Transverse colon (tissue), 4 donors: ENCODE measurements at places on chromosomes 11 and 22.
A peak's percentile ranks its signal among the peaks of the same experiment; 100 is the strongest.

DNA sequence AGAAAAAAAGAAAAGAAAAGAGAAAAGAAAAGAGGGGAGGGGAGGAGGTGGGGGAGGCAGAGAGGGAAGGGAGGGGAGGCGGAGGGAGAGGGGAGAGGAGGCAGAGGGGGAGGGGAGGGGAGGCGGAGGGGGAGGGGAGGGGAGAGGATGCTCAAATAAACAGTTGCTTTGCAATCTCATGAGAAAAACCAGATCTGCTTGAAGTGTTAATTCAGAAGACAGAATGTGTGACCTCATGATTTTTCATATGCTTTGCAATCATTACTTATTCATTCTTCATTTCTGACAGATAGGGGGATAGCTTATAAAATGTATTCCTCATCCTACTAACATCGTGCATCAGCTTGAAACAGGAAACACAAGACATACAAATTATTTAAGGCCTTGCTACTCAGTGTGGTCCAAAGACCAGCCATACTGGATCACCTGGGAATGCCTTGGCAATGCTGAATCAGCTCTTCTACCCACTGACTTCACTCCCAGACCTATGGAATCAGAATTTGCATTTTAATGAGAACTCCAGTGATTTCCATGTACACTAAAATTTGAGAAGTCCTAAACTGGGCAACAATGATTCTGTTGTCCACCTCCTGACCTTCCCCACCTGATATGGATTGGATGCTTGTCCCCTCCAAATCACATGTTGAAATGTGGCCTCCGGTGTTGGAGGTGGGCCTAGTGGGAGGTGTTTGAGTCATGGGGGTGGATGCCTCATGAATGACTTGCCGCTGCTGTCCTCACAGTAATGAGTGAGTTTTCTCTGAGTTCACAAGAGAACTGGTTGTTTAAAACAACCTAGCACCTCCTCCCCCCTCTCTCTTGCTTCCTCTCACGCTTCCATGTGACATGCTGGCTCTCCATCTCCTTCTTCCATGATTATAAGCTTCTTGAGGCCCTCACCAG is 69.2 kb downstream of the CCDC34 start:
- DNase-seq = no peak

DNA sequence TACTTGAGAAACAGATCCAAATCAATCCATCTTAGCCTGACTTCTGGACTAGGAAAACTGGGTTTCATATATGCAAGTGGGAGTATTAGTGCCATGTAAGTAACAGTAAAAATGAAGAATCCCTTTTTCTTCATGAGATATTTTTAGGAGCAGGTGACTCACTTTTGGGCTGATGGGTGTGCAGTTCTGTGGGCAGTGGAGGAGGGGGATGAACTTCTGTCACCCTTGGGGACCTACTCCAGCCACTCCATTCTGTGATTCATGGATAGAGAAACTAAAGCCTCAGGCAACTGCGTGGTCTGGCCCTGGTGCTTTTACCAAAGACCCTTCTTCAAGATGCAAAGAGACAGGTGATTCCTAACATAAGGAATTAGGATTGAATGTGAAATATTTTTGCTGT is 208.6 kb upstream of the NARS2 start:
- no peak for DNase-seq

- no peak for DNase-seq
Observed at GRCh38 chr11:17293311-17293710, 16.8 kb downstream of the NUCB2 start.

DNA sequence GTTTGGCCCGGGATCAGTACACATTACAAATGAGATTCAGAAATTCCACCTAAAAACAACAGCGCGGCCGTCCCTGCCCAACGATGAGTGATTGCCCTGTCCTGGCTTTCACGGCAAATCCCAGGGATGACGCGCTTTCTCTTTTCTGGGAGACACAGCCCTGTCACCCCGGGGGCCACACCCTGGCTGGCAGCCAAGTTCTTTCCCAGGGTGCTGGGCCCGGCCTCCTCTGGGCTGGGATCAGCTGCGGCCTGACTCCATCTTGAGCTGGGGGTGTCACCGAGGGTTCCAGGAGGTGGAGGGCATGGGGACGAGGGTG is 82.7 kb downstream of the FBLN1 start:
- DNase-seq = no peak

DNA sequence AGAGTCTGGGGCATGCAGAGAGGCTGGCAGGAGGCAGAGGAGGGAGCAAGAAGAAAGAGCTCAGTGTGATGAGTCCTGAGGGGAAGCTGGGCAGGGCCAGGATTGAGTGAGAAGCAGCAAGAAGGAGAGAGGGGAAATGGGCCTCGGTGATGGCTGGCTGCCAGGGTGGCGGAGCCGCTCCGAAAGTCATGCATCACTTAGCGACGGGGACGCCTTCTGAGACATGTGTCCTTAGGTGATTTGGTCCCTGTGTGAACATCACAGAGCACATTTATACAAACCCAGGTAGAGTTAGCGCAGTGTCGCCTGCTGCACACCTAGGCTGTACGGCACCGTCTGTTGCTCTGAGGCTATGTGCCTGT is 15.1 kb downstream of the TBC1D22A start:
- DNase-seq = no peak

DNA sequence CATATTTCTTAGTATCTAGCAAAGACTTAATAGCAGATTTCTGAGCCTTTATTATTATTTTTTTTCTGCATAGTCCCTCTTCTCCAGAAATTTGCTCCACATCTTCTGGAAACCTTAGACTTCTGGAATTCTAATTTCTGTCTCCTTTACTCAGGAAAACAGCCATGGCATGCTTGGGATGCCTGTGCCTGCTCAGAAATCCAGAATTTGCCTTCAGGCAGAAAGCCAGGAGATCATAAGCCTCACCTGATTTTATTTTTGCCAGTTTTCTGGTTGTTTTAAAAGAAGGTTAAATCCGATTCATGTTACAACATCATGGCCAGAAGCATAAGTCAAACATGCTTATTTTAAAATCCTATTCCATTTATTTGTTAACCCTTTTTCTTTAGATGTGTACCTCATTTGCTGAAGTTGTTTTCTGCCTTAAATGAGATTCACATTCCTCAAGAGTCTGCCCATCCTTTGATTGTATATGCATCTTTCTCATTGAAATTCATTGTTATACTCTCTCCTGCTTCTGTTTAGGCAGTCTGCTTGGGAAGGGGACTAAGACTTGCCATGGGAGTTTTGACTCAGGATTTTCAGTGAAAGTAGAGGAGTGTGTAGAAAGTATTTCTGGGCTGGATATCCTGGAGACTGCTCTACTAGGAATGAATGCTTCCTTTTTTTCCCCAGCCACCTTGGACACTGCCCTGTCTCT is 37.1 kb downstream of the SIK2 start:
- DNase-seq = no peak

GRCh38 chr11:100220801-100221200 is 466.3 kb upstream of the ARHGAP42 start:
- DNase-seq = no peak

DNA sequence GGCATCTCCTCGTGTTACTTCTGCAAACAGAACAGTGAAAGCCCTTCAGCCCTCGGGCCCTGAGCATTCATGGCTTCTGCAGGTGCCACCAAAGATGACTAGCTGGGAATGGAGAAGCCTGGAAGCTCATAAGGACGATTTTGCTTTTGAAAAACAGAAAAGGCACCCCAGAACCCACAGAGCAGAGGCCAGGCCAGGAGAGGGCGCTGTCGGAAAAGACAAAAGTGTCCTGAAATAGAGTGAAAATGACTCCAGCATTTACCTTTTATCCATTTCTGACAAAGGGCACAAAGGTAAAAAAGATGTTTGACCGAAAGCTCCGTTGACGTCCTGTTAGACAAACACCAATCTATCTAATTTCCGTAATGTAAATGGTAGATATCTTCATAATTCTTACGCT is 37.6 kb downstream of the ZNF195 start:
- DNase-seq = peak; percentile 72

- DNase-seq = no peak
Observed at GRCh38 chr11:91860661-91861060, 364.0 kb upstream of the FAT3 start.

- peak; percentile 6 for DNase-seq
Observed at GRCh38 chr11:1197886-1198560, 24.8 kb upstream of the MUC5B start.

- DNase-seq = no peak
Observed at GRCh38 chr11:130646881-130647280, 198.4 kb downstream of the ADAMTS15 start.

GRCh38 chr22:26463101-26463661 is 20.4 kb downstream of the HPS4 start:
- no peak for DNase-seq

GRCh38 chr11:6812390-6813005 is 13.0 kb upstream of the OR6A2 start:
- DNase-seq = no peak

- DNase-seq = no peak
Observed at GRCh38 chr11:11476971-11477645, 124.1 kb upstream of the CSNK2A3 start.

DNA sequence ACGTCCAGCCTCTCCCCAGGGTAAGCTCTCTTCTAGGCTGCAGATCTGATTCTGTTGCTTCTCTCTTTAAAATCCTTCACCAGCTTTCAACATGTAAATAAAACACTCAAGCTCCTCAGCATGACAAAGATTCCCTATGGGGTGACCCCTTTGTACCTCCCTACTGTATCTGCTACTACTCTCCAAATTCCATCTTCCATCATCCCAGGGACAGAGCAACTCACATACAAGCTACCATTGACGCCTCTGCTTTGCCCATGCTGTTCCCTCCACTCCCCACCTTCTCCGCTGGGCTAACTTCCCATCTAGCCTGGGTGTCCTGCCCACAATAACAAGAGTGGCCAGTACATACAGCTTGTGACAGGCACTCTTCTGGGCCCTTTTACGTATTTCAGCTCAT is 207.5 kb upstream of the ZBED5 start:
- no peak for DNase-seq

- DNase-seq = no peak
Observed at GRCh38 chr11:128711136-128711535, 17.3 kb downstream of the FLI1 start.

DNA sequence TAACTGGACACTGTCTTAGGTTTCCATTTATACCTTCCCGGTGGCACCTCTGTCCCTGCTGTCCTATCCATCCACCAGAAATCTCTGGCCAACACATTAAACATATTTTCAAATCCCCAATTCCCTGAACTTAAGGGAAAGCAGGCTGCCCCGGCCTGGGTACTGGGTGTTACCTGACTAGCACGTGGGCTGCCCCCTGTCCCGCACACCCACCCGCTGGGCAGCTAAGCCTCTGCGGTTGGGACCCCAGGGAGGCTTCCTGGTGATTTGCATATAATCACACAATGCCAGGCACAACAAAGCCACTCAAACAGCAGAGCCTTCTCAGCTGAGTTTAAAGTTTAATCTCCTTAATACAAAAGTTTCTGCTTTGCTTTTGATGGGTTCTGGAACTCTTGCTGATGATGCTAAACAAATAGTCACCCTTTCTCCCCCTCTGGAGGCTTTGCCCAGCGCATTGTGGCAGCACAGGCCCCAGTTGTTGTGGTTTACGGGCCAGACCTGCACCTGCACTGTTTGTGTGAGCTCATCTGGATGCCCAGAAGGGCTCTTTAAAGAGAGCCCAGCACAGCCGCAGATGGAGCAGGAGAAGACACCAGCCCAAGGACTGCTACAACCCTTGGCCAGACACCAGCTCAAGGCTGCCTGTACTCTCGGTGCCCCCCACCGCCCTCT is 59.9 kb upstream of the POU2AF1 start:
- DNase-seq = peak; percentile 50

DNA sequence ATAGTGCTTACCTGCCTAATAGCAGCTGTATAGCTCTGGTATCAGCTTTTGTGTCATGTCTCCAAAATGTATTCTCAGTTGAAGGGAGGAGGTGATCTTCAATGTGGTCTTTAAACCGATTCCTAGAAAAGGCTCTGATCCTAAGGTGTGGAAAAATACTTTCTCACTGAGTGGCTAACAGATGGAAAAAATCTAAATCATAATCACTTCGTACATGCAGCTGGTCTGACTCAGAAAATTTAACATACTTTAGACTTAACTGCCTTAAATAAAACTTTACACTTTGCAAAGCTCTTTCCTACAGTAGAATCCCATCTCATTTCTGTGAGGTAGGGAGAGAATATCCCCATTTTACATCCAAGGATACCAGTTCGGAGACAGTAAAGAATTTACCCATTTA is 38.0 kb downstream of the C2CD3 start:
- no peak for DNase-seq

- DNase-seq = no peak
Observed at GRCh38 chr11:58922479-58922878, 16.8 kb upstream of the GLYATL1 start.

DNA sequence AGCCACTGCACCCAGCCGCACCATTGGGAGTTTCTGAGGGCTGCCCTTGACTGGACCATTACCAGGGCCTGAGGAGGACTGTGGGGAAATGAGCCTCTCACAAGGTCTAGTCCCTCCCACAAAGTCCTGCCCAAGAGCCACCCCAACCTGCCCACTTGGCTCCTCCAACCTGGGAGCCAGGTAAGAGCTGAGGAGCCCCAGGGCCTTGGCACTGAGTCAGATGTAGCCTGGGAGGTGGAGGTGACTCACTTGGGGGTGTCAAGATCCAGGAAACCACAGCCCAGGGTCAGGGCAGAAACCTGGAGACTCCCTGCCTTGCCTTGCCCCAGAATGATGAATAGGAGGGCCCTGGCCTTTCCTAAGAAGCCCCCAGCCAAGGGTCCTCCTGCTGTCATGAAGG is 25.8 kb upstream of the P2RY2 start:
- DNase-seq = no peak

GRCh38 chr11:111413849-111414248 is 34.8 kb upstream of the POU2AF1 start:
- no peak for DNase-seq

GRCh38 chr11:10954184-10954583 is 96.3 kb upstream of the ZBED5 start:
- DNase-seq = no peak

DNA sequence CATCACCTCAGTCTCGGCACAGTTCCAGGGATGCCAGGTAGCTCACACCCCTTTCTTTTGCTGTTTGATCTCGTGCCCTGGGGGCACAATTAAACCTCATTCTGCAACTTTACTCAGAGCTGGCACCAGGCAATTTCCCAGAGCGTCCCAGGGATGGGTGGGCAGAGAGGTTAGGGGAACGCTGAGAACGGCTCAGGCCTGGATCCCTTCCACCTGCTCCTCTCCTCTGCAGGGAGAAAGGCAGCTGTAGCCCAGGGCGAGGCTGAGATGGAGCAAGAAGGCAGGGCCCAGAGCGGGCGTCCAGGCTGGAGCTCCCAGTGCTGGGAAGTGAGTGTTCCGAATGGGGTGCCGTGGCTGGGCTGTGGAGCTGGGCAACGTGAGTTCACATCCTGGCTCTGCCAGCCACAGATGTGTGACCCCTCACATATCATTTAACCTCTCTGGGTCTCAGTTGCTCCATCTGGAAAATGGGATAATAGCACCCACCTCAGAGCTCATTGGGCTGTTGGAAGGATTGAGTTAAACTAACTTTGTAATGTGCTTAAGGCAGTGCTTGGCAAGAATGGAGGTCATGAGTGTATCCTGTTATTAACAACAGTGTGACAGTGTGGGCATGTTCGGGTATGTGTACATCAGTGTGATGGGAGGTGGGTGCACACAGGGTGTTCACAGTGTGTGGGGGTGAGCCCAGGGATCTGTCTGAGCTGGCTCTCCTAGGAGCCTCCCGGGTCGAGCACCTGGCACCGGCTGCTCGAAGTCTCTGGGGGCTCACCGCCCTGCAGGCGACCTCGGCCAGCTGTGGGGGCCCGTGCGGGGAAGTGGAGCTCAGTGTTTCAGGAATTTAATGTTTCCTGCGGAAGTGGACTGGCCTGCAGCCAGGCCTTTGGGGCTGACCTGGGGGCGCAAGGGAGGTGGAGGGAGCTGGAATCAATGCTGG is 15.5 kb downstream of the OTUB1 start:
- no peak for DNase-seq

- DNase-seq = no peak
Observed at GRCh38 chr11:6350043-6350442, 29.7 kb upstream of the CAVIN3 start.

- no peak for DNase-seq
Observed at GRCh38 chr11:61832207-61832606, 4.1 kb downstream of the FADS2 start.
